ENCODE measurements at places on chromosomes 2 and 18. TPM values are rescaled to one million over a fixed set of nuclear protein-coding genes. Genes with fewer than 3 reads are reported as not detected.

DNA sequence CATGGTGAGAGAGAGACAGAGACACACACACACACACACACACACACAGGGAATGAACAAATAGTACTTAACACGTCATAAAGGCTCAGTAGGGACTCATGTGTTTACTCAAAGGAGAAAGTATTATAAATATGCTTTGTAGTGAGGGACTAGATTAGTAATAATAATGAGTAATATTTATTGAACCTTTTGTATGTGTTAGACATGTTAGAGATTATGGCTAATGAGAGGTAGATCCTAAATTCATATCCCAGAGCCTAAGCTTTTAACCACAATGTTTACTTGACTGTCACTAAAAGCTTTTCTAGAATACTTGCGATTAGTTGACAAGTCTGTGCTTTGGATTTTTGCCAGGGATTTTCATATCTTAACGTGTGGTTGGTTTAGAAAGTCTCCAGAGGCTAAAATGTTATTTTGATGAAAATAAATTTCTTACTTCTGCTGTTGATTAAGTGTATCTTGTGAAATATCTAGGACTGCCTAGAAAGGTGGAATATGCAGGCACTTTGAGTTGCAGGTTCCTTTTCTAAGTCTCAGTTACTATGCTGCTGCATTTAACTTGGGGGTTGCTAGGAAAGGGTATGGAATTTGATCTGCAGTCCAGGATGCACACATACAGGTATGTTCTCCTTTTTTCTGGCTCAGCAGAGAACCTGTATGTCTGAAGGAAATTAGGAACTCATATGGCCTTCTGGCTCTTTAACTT is 64.5 kb downstream of the UBR3 start:
- no peak for DNase-seq

Gene POTEJ
- 0.24 TPM for total RNA-seq

DNA sequence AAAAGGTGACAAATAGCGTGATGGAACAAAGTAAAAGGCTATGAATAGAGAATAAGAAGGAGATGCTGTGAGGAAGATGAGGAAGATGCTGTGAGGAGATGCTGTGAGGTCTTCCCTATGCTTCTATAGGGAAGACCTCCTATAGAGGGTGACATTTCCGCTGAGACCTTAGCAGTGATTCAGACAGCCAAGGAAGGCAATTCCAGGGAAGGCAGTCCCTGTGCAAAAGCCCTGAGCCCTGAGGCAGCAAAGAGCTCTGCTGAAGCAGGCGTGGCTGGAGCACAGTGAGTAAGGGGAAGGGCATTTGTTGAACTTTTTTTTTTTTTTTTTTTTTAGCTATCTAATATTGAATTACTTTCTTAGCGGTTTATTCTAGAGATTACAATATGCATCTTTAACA is 142.7 kb upstream of the FOSL2 start:
- DNase-seq = peak; percentile 55

Gene CNGA3
- 1.2 TPM for total RNA-seq

Gene CCDC68
- 7.0 TPM for total RNA-seq

DNA sequence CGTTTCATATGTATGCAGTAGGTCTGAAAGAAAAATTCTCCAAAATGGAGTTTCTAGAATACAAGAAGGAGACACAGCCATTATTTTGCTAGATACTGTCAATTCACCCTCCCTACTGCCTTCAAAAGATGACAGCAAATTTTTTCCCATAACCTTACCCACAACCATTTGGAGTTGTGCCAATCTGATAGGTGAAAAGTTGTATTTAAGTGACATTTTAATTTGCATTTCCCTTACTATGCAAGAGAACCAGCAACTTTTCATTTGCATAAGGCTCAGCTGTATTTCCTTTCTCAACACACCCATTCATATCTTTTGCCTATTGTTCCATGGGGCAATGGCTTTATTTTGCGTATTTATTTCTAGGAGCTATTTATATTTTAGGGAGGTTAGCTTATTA is 31.4 kb upstream of the IL18RAP start:
- DNase-seq = no peak

DNA sequence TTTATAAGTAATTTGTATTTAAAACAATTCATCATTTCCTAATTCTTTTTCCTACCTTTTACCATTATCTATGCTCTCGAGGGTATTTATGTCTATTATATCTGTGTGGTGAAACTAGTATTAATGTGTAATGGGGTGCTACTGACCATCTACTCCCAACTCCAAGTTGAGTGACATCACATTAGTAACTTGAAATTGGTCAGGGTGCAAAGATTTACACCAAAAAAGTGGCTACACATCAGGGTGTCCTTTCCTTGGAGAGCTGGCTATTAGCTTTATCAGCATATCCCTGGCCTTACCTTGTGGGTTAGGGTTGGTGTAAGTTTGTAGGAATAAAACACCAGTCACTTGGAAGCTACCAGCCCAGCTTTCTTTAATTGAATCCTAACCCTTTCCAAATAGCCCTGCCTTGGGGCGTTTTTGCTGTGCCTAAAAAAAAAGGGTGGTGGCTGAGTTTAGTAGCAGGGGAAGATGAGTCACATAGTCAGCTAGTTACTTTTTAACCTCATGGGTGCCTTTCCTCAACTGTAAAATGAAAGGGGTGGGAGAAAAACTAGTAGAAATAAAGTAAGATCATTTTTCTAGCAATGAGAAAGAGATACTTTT is 14.0 kb downstream of the ANXA4 start:
- DNase-seq = peak; percentile 56

Gene PRSS56
- total RNA-seq = not detected

Gene CCDC121
- 10.6 TPM for total RNA-seq

Gene SPHKAP
- total RNA-seq = 2.6 TPM

DNA sequence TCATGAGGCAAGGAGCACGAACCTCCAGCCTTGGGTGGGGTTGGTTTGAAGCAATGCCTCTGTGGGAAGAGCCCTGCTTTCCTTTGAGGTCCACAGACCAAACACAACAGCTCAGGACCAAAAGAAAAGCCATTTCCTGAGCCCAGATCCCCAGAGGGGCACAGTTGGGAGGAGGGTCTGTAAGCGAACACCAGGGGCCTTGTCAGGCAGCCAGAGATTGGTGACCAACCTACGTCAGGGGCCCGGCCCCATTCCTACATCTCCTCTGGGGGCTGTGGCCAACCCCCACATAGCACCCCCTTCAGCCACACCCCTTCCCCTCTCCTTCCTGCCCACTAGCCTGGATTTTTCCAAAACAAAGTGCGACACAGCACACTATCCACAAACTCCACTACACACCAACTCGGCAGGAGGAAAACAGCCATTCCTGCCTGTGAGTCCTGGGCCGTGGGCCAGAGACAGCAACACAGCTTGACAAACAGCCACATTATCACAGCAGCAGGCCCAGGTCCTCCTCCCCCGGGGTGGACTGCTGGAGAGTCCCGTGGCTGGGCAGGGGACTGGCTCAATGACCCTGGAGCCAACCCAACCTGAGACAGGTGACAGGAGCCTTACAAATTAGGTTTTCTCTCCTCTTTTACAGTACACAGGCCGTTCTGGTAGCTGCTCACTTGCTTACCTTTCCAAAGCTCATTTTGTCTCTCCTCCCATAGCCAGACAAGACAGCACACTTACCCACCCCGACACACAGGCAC is 98.8 kb downstream of the TNS1 start:
- DNase-seq = peak; percentile 80

- no peak for DNase-seq
These were observed 48.4 kb upstream of the TBR1 start for GRCh38 chr2:161367675-161368074.

- no peak for DNase-seq
These were observed 81.0 kb upstream of the EPAS1 start for GRCh38 chr2:46216213-46216612.

- no peak for DNase-seq
These were observed 5.6 kb upstream of the RUFY4 start for GRCh38 chr2:218063486-218063885.

Gene TTC27
- total RNA-seq = 68.4 TPM

- peak; percentile 98 for DNase-seq
These were observed 144.0 kb downstream of the TNS1 start for GRCh38 chr2:217858519-217859491.

GRCh38 chr2:26778507-26778906 is 7.3 kb upstream of the CENPA start:
- DNase-seq = no peak

GRCh38 chr2:149152469-149152953 is 114.0 kb downstream of the LYPD6B start:
- peak; percentile 35 for DNase-seq
